ENCODE measurements at places on chromosomes 13 and 19.

- DNase-seq: no peak
Observed at GRCh38 chr19:34767951-34768350, 5.1 kb downstream of the ZNF599 start.

GRCh38 chr19:51739466-51740213 lies 12.0 kb downstream of the FPR1 start:
- no peak for DNase-seq

DNA sequence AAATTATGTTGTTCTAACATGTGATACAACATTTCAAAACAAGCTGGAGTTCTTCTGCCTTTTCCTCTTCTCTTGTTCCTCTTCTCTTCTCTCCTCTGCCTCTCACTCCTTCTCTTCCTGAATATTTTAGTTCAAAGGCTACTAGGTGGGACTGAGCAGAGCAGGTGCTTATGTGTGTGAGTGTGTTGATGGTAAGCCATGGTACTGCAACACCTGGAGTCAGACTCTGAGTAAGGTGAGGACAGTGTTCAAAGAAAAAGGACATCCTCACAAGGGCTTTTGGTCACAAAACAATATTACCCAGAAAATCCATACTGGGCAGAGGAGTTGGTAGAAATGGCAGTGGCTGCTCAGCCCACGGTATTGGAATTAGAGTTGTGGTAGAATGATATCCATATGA lies 1188.7 kb downstream of the SLITRK1 start:
- no peak for DNase-seq

- no peak for DNase-seq
Observed at GRCh38 chr13:112703449-112704284, 13.8 kb downstream of the ATP11A start.

DNA sequence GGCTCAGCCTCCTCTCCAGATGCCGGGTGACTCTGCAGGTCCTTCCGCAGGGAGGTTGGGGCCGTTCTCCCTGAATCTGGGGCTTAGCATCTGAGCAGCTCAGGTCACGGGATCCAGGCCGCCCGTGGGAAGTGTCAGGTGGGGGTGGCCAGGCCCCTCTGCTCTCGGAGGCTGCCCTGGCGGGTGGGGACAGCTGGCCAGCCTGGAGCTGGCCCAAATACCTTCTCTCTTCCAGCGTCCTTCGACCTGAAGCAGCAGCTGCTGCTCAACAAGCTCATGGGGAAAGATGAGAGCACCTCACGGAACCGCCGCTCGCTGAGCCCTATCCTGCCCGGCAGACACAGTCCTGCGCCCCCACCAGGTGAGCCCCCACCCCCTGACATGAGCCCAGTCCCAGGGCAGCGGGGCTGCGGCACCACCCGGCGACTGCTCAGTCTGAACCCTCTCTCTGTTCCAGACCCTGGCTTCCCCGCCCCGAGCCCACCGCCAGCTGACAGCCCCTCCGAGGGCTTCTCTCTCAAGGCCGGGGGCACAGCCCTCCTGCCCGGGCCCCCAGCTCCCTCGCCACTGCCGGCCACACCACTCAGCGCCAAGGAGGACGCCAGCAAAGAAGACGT lies 19.1 kb downstream of the PEX11G start:
- no peak for DNase-seq

Data from stimulated activated CD8-positive, alpha-beta memory T cell treated with anti-CD3 and anti-CD28 coated beads, Interleukin-15, amount 100 ng/mL, for 1 hour (primary cell).